ENCODE measurements at places on chromosomes 7 and 10.

GRCh38 chr7:45156516-45157272, 897 bp upstream of the RAMP3 start:
- DNase-seq = no peak

DNA sequence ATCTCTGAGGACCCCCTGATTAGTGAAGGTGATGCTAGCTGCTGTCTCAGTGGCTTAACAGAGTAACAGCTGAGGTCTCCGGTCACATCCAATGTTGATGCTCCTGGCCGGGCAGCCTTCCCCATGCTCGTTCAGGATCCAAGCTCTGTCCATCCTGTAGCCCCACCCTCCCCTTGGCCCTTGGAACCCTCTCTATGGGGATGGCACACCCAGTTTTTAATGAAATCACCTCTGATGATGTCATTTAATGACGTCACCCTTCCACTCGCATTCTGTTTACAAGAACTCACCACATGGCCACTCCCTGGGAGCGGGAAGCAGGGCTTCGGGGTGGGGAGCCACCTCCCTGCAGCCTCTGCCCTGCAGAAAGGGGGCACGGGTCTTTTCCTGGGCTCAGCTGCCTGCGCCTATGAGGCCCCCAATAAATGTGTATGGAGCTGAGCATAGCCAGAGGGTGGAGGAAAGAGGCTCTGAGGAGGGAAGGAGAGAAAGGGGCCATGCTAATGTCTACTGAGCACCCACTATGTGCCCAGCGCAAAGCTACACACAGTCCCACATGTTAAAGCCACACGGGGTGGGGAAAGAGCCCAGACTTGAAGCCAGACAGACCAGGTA, 95.5 kb downstream of the OAT start:
- DNase-seq = no peak

- DNase-seq = no peak
These were observed 407.7 kb downstream of the PARD3 start for GRCh38 chr10:34407324-34407805.

DNA sequence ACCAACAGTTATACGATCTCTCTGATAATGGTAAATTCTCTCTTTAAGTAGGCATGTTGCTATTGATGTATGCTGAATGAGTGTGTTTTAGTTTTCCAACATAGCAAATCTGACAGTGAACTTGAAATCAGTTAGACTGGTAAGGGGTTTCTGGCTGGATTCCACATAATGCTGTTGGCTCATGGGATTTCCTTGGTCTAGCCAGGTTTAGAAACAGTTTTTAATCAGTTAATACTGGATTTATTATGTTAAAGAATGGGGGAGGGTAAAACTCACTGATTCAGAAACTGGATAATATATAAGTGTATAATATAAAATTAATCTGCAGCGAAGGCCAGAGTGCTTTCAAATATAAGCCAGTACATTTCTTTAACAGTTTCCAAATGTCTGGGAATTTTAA, 55.6 kb downstream of the PCDH15 start:
- DNase-seq = no peak

- DNase-seq = no peak
These were observed 128.0 kb downstream of the USP6NL start for GRCh38 chr10:11483201-11484148.

- DNase-seq = no peak
These were observed 307.4 kb upstream of the SEMA3C start for GRCh38 chr7:81226234-81226633.

GRCh38 chr7:80665526-80665925, 27.1 kb downstream of the CD36 start:
- no peak for DNase-seq

DNA sequence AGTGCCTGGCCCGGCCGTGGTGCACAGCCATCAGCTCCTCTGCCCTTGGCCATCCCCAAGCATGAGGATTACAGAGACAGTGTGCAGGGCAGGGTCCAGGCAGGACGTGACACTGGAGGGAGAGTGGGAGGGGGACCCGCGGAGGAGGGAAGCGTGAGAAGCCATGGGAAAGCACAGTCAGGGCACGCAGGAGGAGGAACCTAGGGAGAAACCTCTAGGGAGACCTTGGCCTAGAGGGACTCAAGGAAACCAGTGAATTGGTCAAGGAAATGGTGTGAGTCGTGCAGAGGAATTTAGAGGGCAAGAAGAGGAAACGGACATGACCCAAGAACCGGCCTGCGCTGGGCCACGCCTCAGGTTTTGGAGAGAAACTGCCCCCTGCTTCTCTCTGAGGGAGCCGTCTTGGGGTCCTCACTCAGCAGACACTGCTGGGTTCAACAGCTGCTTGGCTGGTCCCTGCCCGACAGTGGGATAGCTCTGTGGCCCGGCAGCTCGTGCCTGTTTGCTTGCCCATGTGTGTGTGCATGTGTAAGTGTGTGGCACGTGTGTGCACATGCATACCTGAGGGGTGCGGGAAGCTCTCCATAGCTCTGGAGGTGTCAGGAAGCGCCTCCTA, 3.2 kb downstream of the OPN4 start:
- no peak for DNase-seq

Data from T follicular helper cell (primary cell).